Right atrium auricular region (tissue), 2 donors: ENCODE measurements at places on chromosomes 11 and 22. TPM values are rescaled to one million over a fixed set of nuclear protein-coding genes. Genes with fewer than 3 reads are reported as not detected.

GRCh38 chr11:116072601-116073410 is 568.6 kb upstream of the CADM1 start:
- no peaks in the 10 kb centered on the region for H3K27me3 ChIP-seq
- no peaks in the 10 kb centered on the region for H3K4me1 ChIP-seq

- no peak overlapping the region for H3K27ac ChIP-seq
- no peak for DNase-seq
- H3K27me3 ChIP-seq, result no peaks in the 10 kb centered on the region
Measured at GRCh38 chr11:11027288-11027687, 169.4 kb upstream of the ZBED5 start.

DNA sequence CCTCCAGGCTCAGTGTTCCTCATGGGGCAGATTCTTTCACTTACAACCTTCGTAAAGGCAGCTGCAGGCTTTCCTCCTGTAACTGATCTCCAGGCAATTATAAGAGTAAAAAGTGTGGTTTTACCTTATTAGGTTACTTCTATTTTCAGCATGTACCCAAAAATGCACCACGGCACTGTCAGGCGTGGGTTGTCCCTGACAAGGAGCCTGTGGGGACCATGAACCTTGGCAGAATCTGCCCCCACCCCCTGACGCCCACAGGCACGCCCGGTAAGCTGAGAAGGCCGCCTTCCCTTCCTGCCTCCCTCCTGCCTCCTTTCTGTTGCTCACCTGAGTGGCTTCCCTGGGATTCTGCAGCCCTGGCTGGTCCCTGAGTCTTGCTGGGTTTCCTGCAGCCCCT is 1383.3 kb downstream of the TBC1D22A start:
- H3K4me1 ChIP-seq, result no peaks in the 10 kb centered on the region
- no peaks in the 10 kb centered on the region for H3K27me3 ChIP-seq
- no peak overlapping the region for H3K27ac ChIP-seq

DNA sequence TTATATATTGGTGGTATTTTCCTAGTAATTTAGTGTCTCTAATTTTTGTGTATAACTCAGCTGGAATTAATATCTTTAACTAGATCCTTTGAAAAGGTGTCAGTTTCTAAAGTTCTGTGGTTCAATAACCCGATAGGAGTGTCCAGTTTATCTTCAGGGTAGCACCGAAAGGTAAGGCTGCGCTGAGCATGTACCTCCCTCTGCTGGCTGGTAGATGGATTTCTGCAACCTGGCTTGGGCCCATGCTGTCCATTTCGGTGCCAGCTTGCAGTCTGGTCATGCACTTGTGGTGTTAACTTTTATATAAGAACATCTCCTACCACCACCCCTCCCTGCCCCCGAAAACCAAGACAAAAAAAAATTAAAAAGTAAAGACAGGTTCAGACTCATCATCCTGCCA is 24.7 kb downstream of the EXT2 start:
- DNase-seq, result no peak
- no peaks in the 10 kb centered on the region for H3K27me3 ChIP-seq
- no peak overlapping the region for H3K4me3 ChIP-seq
- H3K27ac ChIP-seq, result no peak overlapping the region

- H3K27ac ChIP-seq, result no peak overlapping the region
- H3K27me3 ChIP-seq, result no peaks in the 10 kb centered on the region
- peaks cover 17% of the 10 kb centered on the region for H3K4me1 ChIP-seq
- H3K4me3 ChIP-seq, result no peak overlapping the region
- H3K36me3 ChIP-seq, result no peaks in the 10 kb centered on the region
Measured at GRCh38 chr11:118236170-118236569, 11.4 kb upstream of the JAML start.

DNA sequence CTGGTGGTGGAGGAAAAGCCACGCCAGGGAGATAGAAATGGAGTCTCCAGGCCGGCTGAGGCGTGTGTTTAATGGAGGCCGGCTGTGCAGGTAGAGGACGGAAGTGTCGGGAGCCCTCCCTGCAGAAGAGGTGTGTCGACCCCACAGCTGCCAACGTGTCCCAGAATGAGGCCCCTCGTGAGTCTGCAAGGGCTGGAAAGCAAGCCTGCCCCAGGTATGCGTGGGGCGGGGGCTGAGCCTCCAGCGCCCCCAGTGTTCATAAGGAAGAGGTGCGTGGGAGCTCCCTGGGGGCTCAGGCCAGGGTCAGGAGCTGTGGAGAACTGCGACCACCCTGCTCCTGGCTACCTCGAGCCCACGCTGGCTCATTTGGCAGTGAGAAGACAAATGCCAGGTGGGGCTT is 38.0 kb upstream of the JAM3 start:
- H3K4me3 ChIP-seq, result no peak overlapping the region
- H3K36me3 ChIP-seq, result no peaks in the 10 kb centered on the region
- DNase-seq, result no peak
- H3K27ac ChIP-seq, result no peak overlapping the region

DNA sequence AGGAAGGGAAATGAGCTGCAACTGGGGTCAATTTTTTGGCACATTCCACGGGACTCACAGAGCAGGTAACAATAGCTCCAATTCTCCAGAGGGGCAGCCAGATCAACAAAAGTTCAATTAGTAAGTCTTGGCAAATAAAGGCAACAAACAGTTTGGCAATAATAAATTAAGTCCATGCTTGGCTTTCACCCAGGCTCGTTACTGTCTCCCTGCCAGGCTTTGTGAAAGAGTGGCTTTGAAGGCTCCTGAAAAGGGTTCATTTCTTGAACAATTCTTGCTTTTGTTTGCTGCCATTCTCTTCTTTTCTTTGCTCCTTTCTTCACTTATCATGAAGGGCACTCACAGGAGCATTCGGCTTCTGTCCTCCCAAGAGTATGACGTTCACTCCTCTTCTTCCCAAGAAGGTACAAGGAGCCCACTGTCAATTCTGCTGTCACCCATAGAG is 123.3 kb downstream of the APIP start:
- no peaks in the 10 kb centered on the region for H3K36me3 ChIP-seq
- H3K27me3 ChIP-seq, result no peaks in the 10 kb centered on the region
- DNase-seq, result no peak
- H3K4me3 ChIP-seq, result no peak overlapping the region
- H3K27ac ChIP-seq, result no peak overlapping the region

DNA sequence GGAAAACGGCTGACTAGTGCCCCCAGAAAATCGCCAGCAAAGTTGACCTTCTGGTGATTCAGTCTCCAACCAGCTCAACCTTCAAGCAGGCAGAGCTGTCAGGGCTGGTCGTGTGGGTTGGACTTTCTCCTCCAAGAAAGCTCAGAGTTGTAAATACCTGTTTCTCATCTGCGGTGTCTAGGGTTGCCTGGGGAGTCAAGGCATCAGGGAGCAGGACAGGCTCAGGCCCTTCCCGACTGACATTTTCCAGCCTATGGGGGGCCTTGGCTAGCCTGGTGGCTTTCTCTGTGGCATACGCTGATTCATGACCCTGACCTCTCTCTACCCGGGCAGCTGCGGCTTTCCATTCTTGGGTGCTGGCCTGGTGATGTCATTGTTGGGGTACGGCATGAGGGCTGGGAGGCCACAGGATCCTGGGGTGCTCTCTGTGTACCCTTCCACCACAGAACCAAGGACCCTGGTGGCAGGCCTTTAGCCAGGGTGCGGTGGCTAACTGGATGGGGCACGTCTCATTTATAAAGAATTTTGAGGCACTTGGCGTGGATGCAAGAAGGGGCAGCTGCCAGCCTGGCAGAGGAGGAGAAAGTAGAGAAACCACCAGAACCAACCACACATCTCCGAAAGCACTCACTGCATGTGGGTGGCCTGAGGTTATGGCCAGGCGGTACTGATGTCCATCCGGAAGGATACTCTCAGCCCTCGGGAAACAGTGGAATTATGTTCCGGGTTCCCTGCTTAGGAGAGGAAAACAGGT is 64.9 kb downstream of the BCR start:
- no peak overlapping the region for H3K4me3 ChIP-seq
- no peak for DNase-seq
- H3K36me3 ChIP-seq, result no peaks in the 10 kb centered on the region
- H3K27me3 ChIP-seq, result no peaks in the 10 kb centered on the region
- no peaks in the 10 kb centered on the region for H3K4me1 ChIP-seq

DNA sequence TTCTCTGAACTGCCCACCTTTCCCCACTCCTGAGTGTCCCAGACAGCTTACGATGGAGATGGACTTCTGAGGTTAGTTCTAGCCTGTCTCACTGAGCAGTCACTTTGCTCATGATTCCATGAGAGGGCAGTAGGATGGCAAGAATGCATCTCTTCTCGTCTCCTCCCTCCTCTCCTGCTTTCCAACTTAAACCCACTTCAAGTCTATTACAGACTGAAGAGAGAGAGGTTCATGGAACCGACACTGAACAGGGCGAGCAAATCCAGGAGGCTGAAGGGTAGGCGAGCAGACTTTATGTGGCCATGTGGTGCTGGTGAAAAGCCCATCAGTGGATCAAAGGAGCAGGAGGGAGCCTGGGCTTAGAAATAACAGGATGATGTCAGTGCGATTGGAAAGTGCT is 38.6 kb downstream of the CEP164 start:
- no peak overlapping the region for H3K4me3 ChIP-seq
- H3K27ac ChIP-seq, result no peak overlapping the region
- no peaks in the 10 kb centered on the region for H3K4me1 ChIP-seq

- no peaks in the 10 kb centered on the region for H3K27me3 ChIP-seq
- H3K36me3 ChIP-seq, result peaks cover 52% of the 10 kb centered on the region
- no peak for DNase-seq
- peaks cover 27% of the 10 kb centered on the region for H3K4me1 ChIP-seq
- no peak overlapping the region for H3K27ac ChIP-seq
Measured at GRCh38 chr22:26476705-26477340, 6.8 kb downstream of the HPS4 start.

- DNase-seq, result no peak
- H3K4me3 ChIP-seq, result no peak overlapping the region
- H3K4me1 ChIP-seq, result no peaks in the 10 kb centered on the region
- H3K27me3 ChIP-seq, result no peaks in the 10 kb centered on the region
Measured at GRCh38 chr11:57896361-57897145, 127.1 kb upstream of the OR9Q1 start.

The KDM4D gene
- 1.1 TPM for total RNA-seq

The KRTAP5-7 gene
- not detected for total RNA-seq
